ENCODE measurements at places on chromosomes 16 and 17. TPM values are rescaled to one million over a fixed set of nuclear protein-coding genes. Genes with fewer than 3 reads are reported as not detected.

The SAMD14 gene
- 6.0 TPM for total RNA-seq

GRCh38 chr17:1413281-1413791 lies 13.3 kb upstream of the YWHAE start:
- peaks cover 2% of the 10 kb centered on the region for H3K4me1 ChIP-seq
- H3K36me3 ChIP-seq: no peaks in the 10 kb centered on the region
- H3K27ac ChIP-seq: no peak overlapping the region

The TMEM106A gene
- 8.6 TPM for total RNA-seq

GRCh38 chr16:46428108-46429061 lies 192.8 kb downstream of the SHCBP1 start:
- H3K4me3 ChIP-seq: no peak overlapping the region
- no peaks in the 10 kb centered on the region for H3K27me3 ChIP-seq
- H3K36me3 ChIP-seq: peaks cover 4% of the 10 kb centered on the region
- no peaks in the 10 kb centered on the region for H3K4me1 ChIP-seq
- H3K27ac ChIP-seq: no peak overlapping the region
- DNase-seq: no peak

DNA sequence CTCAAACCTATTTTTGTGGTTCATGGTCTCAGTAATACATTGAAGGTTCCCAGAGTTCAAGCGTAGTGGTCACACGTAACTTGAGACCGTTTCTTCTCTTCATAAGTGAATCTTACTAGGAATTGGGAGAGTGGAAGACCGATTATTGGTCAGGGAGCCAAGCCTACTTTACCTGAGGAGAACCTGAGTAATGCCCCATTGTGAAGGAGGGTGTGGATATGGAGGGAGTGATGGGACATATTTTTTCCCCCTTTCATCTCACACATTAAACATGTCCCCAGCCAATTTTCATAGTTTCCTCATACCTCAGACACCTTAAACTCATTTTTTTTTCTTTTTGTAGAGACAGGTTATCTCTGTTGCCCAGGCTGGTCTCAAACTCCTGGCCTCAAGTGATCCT lies 8.9 kb downstream of the GEMIN4 start:
- no peaks in the 10 kb centered on the region for H3K27me3 ChIP-seq
- peaks cover 23% of the 10 kb centered on the region for H3K36me3 ChIP-seq
- no peak for DNase-seq
- no peak overlapping the region for H3K4me3 ChIP-seq
- H3K4me1 ChIP-seq: no peaks in the 10 kb centered on the region

DNA sequence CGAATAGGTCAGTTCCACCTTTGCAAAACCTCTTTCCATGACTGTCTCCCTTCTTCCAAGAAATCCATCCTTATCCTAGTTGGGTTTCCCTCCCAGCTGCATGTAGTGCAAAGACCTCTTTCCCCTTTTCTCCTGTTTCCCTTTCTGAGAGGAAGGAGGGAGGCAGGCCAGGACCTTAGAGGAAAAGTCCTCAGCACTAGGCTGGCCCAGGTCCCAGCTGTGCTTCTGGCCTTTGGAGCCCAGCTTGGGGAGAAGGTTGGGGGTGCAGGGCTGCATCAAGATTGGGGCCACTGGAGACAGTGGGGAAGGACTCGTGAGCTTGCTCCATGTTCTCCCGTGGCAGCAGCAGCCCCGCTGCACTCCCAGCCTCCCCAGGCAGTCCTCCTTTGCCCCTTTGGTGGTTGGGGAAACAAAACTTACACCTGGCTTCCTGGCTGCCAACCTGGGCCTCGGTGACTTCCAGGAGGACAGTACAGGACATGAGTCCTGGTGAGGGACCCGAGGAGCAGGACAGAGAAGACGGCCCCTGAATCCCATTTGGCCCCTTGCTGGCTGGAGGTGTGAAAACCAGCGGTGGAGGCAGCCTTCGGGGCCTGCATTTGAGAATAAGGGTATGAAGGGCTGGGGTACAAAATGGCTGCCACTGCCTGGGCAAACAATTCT lies 481 bp downstream of the HEXIM2 start:
- H3K4me1 ChIP-seq: peaks cover 26% of the 10 kb centered on the region
- peaks cover 8% of the 10 kb centered on the region for H3K36me3 ChIP-seq
- DNase-seq: no peak
- H3K27me3 ChIP-seq: no peaks in the 10 kb centered on the region
- peak overlapping the region; percentile 99 for H3K27ac ChIP-seq

GRCh38 chr17:28228109-28228840 lies 90.7 kb upstream of the TMEM97 start:
- peak overlapping the region; percentile 86 for H3K4me3 ChIP-seq
- peak overlapping the region; percentile 99 for H3K27ac ChIP-seq
- no peaks in the 10 kb centered on the region for H3K36me3 ChIP-seq
- H3K4me1 ChIP-seq: peaks cover 12% of the 10 kb centered on the region
- DNase-seq: no peak

DNA sequence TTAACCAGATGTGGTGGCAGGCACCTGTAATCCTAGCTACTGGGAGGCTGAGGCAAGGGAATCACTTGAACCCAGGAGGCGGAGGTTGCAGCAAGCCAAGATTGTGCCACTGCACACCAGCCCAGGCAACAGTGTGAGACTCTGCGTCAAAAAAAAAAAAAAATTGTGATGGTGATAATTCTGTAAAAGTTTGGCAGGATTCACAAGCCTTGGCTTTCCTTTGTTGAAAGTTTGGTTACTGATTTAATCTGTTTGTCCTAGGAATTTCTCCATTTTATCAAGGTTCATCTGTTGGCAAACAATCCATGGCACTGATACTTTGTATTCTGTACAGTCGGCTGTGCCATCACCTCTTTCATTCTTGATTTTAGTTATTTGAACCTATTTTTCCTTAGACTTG lies 15.9 kb downstream of the EIF4A3 start:
- H3K4me1 ChIP-seq: peaks cover 3% of the 10 kb centered on the region
- H3K4me3 ChIP-seq: no peak overlapping the region
- peaks cover 9% of the 10 kb centered on the region for H3K36me3 ChIP-seq
- H3K27ac ChIP-seq: no peak overlapping the region

- H3K27me3 ChIP-seq: no peaks in the 10 kb centered on the region
- no peaks in the 10 kb centered on the region for H3K4me1 ChIP-seq
- H3K27ac ChIP-seq: no peak overlapping the region
- DNase-seq: no peak
- peaks cover 3% of the 10 kb centered on the region for H3K36me3 ChIP-seq
Measured at GRCh38 chr17:80936723-80937122, 54.9 kb upstream of the CHMP6 start.

DNA sequence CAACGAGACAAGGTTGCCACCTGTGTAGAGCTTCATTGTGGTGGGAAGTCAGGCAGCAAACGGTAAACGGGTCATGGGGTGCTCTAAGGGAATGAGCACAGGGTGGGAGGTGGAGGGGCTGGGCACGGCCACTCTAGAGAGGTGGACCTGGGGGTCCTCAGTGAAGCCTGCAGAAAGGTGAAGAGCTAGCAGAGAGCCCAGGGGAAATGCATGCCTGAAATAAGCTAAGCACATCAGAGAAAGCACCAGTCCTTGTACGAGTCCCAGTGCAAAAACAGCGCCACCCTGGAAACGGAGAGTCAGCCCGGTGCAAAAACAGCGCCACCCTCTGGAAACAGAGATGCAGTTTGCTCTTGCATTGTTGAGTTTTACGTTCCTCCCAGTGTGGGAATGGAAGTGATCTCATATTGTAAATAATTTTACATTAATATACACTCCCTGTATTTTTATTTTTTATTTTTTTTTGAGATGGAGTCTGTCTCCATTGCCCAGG lies 65.0 kb downstream of the TBC1D16 start:
- H3K4me1 ChIP-seq: peaks cover 6% of the 10 kb centered on the region
- DNase-seq: no peak
- H3K27me3 ChIP-seq: no peaks in the 10 kb centered on the region
- H3K4me3 ChIP-seq: no peak overlapping the region
- H3K36me3 ChIP-seq: peaks cover 9% of the 10 kb centered on the region

Measured in progenitor cell of endocrine pancreas (in vitro differentiated cells).